ENCODE measurements at places on chromosomes 1 and 21. TPM values are rescaled to one million over a fixed set of nuclear protein-coding genes. Genes with fewer than 3 reads are reported as not detected.
A peak's percentile ranks its signal among the peaks of the same experiment; 100 is the strongest.

- no peak overlapping the region for H3K4me3 ChIP-seq
- peaks cover 12% of the 10 kb centered on the region for H3K27me3 ChIP-seq
- H3K36me3 ChIP-seq, result no peaks in the 10 kb centered on the region
Measured at GRCh38 chr1:115781343-115781742, 12.8 kb upstream of the CASQ2 start.

- no peak for DNase-seq
- H3K4me3 ChIP-seq, result no peak overlapping the region
- H3K27me3 ChIP-seq, result no peaks in the 10 kb centered on the region
- peaks cover 45% of the 10 kb centered on the region for H3K36me3 ChIP-seq
- no peak overlapping the region for H3K27ac ChIP-seq
- H3K4me1 ChIP-seq, result peaks cover 23% of the 10 kb centered on the region
Measured at GRCh38 chr1:77290576-77290975, 8.8 kb downstream of the AK5 start.

- peaks cover 2% of the 10 kb centered on the region for H3K27me3 ChIP-seq
- no peak overlapping the region for H3K4me3 ChIP-seq
- peaks cover 45% of the 10 kb centered on the region for H3K4me1 ChIP-seq
- peaks cover 6% of the 10 kb centered on the region for H3K36me3 ChIP-seq
- H3K27ac ChIP-seq, result no peak overlapping the region
Measured at GRCh38 chr1:67675800-67676199, 9.2 kb upstream of the GADD45A start.

DNA sequence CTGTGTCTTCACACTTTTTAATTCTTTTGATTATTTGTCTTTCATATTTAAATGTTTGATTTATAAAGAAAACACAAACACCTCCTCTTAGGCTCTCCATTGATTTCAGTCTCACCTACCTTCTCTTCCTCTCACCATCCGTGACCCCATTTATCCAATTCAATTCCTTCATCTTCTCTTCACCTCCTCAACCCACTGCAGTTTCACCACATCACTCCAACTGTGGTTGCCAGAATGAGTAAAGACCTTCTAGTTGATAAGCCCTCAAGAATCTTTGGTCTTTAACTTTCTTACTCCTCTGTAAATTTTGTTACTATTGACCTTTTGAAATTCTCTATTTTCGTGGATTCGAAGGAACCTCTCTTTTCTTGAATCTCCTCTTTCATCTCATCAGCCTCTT lies 260.7 kb downstream of the CHRM3 start:
- no peak overlapping the region for H3K4me3 ChIP-seq
- no peak overlapping the region for H3K27ac ChIP-seq
- H3K27me3 ChIP-seq, result no peaks in the 10 kb centered on the region
- H3K4me1 ChIP-seq, result no peaks in the 10 kb centered on the region

The OVAAL gene
- total RNA-seq, result not detected

GRCh38 chr1:185154912-185155513 lies 1.7 kb downstream of the TRMT1L start:
- peaks cover 51% of the 10 kb centered on the region for H3K4me1 ChIP-seq
- DNase-seq, result peak; percentile 6
- H3K4me3 ChIP-seq, result peak overlapping the region; percentile 96

The CELA2A gene
- total RNA-seq, result not detected

DNA sequence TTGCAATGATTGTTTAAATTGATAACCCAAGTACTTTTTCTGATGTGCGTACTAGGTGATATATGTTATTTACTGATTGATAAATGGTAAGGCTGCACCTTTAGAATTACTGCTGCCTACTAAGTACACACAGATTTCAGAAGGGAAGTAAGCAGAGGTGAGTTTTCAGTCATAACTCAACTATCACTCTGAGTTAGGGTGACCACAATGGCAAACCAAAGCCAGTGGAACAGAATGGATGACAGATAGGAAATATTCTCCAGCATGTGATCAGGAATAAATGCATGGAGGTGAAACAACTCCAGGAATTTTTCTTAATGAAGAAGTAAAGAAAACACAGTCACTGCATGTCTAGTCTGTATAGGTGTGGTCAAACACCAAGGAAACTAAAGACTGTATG lies 7.5 kb upstream of the KCNJ15 start:
- peaks cover 9% of the 10 kb centered on the region for H3K36me3 ChIP-seq
- H3K4me3 ChIP-seq, result no peak overlapping the region
- peaks cover 23% of the 10 kb centered on the region for H3K4me1 ChIP-seq
- H3K27ac ChIP-seq, result no peak overlapping the region
- H3K27me3 ChIP-seq, result peaks cover 3% of the 10 kb centered on the region

GRCh38 chr1:193408782-193409293 lies 222.4 kb upstream of the B3GALT2 start:
- DNase-seq, result peak; percentile 90
- peak overlapping the region; percentile 88 for H3K27ac ChIP-seq
- H3K27me3 ChIP-seq, result no peaks in the 10 kb centered on the region

GRCh38 chr1:119251751-119252150 lies 111.3 kb upstream of the WARS2 start:
- H3K27me3 ChIP-seq, result no peaks in the 10 kb centered on the region
- no peaks in the 10 kb centered on the region for H3K4me1 ChIP-seq
- no peak overlapping the region for H3K4me3 ChIP-seq

DNA sequence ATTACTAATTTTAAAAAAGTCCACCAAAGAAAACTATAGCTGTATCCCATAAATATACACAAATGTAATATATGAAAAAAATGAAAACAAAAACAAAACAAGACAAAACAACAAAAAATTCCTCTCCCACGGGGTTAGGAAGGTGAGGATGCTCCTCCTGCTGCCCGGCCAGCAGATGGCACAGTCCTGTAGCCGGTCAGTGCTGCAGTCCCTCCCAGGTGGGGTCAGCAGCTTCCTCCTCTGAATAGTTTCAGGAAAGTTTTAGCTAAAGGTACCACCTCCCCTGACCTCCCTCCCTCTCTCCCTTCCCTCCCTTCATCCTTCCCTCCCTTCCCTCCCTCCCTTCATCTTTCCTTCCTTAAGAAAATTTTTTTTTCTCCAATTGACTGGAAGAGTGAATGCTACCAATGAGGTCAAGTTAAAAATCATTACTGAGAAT lies 67.8 kb upstream of the BCL10 start:
- H3K36me3 ChIP-seq, result peaks cover 58% of the 10 kb centered on the region
- peak overlapping the region; percentile 62 for H3K4me3 ChIP-seq
- H3K27ac ChIP-seq, result peak overlapping the region; percentile 90
- peaks cover 88% of the 10 kb centered on the region for H3K4me1 ChIP-seq
- H3K27me3 ChIP-seq, result peaks cover 27% of the 10 kb centered on the region

GRCh38 chr1:230371923-230372703 lies 54.0 kb downstream of the PGBD5 start:
- no peak for DNase-seq
- peaks cover 6% of the 10 kb centered on the region for H3K4me1 ChIP-seq
- H3K27ac ChIP-seq, result no peak overlapping the region
- H3K27me3 ChIP-seq, result peaks cover 4% of the 10 kb centered on the region

The NCAM2 gene
- 7.8 TPM for total RNA-seq

The IGSF9 gene
- total RNA-seq, result not detected

GRCh38 chr1:41918450-41919043 lies at the start of gene HIVEP3:
Gene HIVEP3, minus strand, starts transcription at chr1:41918922.
- H3K4me1 ChIP-seq, result peaks cover 59% of the 10 kb centered on the region
- H3K4me3 ChIP-seq, result peak within 1 kb of the TSS; percentile 89
- no peaks in the 10 kb centered on the region for H3K27me3 ChIP-seq
- DNase-seq, result peak; percentile 36
- no peaks in the 10 kb centered on the region for H3K36me3 ChIP-seq

DNA sequence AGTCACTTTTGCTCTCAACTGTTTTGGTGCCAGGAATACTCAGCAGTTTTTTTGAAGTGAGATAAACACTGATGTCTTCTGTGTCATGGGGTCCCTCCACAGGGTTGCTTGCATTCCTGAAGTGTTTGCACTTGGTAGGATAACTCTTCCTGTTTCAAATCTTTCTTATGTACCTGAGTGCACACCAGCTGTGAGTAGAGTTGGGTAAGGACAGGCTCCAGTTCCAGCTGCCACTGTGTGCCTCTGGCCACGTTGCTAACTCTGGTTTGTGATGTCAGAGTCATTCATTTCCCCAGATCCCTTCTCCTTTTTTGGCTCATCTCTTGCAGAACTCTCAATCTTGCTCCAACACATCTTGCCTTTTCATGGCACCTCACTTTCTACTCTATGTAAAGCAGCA lies 356.3 kb upstream of the B3GALT2 start:
- peak overlapping the region; percentile 26 for H3K27ac ChIP-seq
- no peak for DNase-seq
- H3K4me3 ChIP-seq, result no peak overlapping the region

The ADORA3 gene
- not detected for total RNA-seq

DNA sequence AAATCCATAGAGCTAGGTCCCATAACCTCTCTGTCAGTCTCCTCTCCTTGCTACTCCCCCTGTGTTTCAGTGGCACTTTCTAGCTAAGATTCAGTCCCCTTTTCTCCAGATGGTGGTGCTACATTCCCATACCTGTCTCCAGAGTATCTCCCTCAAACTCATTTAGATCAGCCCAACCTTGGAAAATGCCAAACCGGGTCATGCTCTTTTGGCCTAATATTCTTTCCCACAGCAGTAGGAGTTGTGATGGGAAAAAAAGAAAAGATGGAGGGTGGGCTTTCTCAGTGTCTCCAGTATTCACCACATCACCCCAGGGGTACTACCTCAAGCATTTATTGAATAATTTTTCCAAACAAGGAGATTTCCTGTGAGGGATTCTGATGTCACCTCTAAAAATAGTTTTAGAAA lies 3.2 kb upstream of the RXFP4 start:
- peaks cover 5% of the 10 kb centered on the region for H3K27me3 ChIP-seq
- peak; percentile 70 for DNase-seq
- peaks cover 37% of the 10 kb centered on the region for H3K4me1 ChIP-seq
- peak overlapping the region; percentile 77 for H3K27ac ChIP-seq
- no peak overlapping the region for H3K4me3 ChIP-seq
- H3K36me3 ChIP-seq, result no peaks in the 10 kb centered on the region

GRCh38 chr1:36764798-36765197 lies 269.5 kb downstream of the GRIK3 start:
- no peak overlapping the region for H3K27ac ChIP-seq
- H3K4me3 ChIP-seq, result no peak overlapping the region
- peaks cover 2% of the 10 kb centered on the region for H3K27me3 ChIP-seq

GRCh38 chr21:25425156-25425555 lies 182.1 kb downstream of the MRPL39 start:
- H3K27me3 ChIP-seq, result peaks cover 18% of the 10 kb centered on the region
- DNase-seq, result no peak
- no peak overlapping the region for H3K27ac ChIP-seq
- no peak overlapping the region for H3K4me3 ChIP-seq
- no peaks in the 10 kb centered on the region for H3K36me3 ChIP-seq
- H3K4me1 ChIP-seq, result peaks cover 17% of the 10 kb centered on the region

DNA sequence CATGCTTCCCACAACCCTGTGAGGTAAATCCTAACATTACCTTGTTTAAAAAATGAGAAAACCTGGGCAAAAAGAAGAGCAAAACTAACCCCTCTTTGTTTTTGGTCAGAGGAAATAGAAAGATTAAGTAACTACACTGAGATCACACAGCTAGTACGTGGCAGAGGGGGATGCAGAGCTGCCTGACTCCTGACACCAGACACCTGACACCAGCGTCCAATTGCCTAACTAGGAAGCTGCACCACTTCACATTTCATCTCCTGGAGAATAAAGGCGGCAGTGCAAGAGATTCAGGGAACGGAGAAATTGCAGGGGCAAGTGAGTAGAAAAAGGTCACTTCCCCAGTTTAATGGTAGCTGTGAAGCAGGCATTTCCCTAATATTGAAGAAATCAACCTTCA lies 229.3 kb upstream of the PTBP2 start:
- no peaks in the 10 kb centered on the region for H3K36me3 ChIP-seq
- no peak for DNase-seq
- peaks cover 6% of the 10 kb centered on the region for H3K27me3 ChIP-seq
- no peak overlapping the region for H3K4me3 ChIP-seq
- no peak overlapping the region for H3K27ac ChIP-seq
- no peaks in the 10 kb centered on the region for H3K4me1 ChIP-seq

The IPP gene
- 19.4 TPM for total RNA-seq

DNA sequence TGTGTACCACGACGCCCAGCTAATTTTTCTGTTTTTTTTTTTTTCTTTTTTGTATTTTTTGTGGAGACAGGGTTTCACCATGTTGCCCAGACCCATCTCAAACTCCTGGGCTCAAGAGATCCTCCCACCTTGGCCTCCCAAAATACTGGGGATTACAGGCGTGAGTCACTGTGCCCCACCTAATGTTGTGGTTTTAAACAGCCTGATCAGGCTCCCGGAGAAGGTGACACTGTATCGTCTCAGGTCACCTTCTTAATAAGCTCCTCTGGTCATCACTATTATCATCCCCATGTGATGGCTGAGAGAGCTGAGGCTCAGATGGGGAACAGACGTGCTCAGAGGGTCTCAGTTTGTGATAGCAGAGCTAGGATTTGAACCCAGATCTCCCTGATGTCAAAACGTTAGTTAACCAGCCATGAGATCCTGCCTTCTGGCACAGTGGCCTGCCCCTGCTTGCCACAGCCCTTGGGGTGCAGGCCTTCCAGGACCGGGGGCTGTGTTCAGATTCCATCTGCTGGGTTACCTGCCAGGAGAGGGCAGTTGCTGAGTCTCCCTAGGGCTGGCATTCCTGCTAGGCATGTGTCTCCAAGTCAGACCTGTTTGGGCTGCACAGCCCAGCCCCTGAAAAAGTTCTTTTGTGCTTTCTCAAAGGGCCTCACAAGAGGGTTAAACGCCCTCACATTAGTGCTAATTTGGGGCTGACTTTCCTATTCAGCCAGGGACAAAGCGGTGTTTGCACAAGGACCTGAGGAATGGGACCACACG lies 32.7 kb upstream of the GRHL3 start:
- no peak overlapping the region for H3K27ac ChIP-seq
- H3K36me3 ChIP-seq, result no peaks in the 10 kb centered on the region
- H3K27me3 ChIP-seq, result peaks cover 20% of the 10 kb centered on the region
- no peak overlapping the region for H3K4me3 ChIP-seq
- H3K4me1 ChIP-seq, result peaks cover 28% of the 10 kb centered on the region

The ALPL gene
- total RNA-seq, result 0.21 TPM

The FAM78B gene
- 0.11 TPM for total RNA-seq

All from HFFc6 (cell line).